IgD-negative memory B cell (primary cell): ENCODE measurements at places on chromosomes 3 and 15. TPM values are rescaled to one million over a fixed set of nuclear protein-coding genes. Genes with fewer than 3 reads are reported as not detected.

Gene CCR3
- 0.15 TPM for polyA plus RNA-seq

Gene PTH1R
- polyA plus RNA-seq = not detected

Gene CDHR4
- polyA plus RNA-seq = not detected

Gene FILIP1L
- polyA plus RNA-seq = 1.1 TPM

Gene COL6A6
- not detected for polyA plus RNA-seq

Gene FSIP1
- 0.61 TPM for polyA plus RNA-seq

Gene GOLGA8T
- not detected for polyA plus RNA-seq
